ENCODE measurements at places on chromosomes 1 and 21.

GRCh38 chr1:23436520-23437354, 12.2 kb upstream of the TCEA3 start:
- no peak for DNase-seq

- DNase-seq, result no peak
These were observed 10.8 kb upstream of the PHACTR4 start for GRCh38 chr1:28358716-28359115.

DNA sequence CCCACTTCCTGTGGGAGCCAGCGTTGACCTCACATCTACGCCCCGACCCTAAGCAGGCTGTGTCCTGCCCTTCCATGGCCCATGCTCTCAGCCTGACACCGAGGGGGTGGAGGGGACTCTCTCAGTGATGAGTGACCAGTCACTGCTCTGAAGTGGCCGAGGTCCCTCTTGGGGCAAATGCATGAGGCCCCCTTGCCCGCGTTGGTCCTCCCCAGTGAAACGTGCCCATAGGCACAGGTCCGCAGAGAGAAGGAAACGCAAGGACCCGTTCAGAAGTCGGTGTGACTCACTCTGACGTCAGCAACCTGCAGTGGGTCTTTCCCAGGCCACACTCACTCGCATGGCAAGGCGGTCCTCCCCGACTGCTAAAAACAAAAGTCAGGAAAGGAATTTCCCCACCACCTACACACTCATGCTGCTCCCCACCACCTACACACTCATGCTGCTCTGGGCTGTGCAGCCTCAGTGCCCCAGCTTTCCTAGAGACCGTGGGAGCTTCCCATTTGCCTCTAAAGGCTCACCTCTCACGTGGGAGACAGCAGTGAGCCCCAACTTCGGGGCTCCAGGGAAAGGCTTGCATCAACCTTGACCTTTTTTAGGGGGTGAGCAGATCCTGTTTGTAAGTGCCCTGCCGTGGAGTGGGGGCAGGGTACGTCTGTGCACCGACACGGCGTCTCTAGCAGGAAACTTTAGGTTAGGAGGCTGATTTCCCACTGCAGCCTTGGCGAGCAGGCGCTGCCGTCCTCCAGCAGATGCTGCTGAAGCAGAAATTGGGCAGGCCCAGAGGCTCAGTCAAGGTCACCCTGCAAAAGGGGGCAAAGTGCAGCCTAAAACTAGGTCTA, 11.4 kb downstream of the UBASH3A start:
- no peak for DNase-seq

DNA sequence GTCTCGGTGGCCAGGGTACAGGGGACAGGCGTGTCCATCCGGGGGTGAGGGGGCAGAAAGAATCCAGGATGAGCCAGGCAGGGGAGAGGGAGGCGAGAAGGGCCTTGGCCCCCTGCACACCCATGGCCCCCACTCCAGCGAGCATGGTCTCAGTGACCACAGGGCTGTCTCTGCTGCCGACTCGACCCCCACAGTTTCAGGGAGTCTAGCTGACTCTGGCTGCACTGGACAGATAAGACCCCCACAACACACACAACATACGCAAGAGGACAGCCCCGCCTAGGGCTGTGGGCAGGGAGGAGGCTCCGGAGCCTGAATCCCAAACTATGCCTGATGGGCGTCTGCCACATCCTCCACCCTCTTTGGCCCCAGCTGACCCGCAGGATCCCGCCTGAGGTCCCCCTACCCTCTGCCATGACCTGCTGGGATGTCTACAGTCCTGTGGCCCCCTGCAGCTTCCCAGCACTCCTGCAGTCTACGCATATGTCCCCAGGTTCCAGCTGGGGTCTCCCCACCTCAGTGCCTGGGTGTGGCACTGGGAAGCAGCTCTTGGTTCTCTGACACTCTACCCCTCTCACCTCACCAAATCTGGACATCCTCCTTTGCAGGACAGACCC, 22.0 kb downstream of the WNT9A start:
- DNase-seq, result no peak

DNA sequence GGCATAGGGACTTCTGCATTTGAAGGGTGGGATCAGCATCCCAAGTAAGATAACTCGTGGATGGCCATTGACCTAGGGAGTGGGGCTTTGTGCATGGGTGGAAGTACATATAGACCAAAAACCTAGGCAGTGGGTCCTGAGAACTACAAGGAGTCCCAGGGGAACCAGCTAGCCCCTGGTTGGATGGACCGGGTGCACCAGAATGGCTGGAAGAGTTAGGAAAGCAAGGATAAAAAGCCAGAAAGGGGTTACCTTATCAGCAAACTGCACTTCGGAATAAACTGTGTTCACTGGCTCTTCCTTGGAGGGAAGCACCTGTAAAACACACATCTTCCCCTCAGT, 26.6 kb upstream of the SLAMF6 start:
- DNase-seq, result no peak

DNA sequence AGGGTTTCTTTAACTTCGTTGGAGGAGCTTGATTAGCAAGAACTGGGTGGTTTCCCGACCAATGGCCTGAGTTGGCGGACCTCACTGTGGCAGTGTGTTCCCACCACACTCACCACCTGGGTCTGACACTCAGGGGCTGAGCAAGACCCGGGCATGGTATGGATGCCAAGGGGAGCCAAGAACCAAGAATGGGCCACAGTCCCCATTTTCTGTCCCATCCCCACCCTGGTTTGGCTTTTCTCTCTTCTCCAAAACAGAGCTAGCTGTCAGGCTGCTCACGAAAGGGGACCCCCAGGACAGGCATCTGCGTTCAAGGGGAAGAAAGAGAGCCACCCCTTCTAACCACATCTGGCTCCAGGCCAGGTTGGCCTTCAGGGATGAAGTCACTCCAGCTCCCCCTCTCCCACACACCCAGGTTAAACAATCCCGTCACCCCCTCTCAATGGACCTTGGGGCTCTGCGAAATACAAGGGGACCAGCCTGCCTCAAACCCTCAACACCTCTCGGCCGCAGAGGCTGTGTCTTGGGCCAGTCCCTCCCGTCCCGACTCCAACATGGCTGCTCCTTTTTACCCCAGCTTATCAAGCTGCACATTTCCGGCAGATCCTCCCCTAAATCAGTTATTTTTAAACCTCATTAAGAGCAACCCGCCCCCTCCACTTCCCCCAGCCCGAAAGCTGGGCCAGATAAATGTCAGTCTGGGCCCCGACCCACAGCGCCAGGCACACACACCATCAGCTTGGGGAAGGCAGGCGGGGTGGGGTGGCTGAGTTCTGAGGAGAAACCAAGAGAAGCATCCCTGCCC, 3.4 kb downstream of the TAGLN2 start:
- no peak for DNase-seq

GRCh38 chr1:173190101-173190936, 16.8 kb downstream of the TNFSF4 start:
- no peak for DNase-seq

DNA sequence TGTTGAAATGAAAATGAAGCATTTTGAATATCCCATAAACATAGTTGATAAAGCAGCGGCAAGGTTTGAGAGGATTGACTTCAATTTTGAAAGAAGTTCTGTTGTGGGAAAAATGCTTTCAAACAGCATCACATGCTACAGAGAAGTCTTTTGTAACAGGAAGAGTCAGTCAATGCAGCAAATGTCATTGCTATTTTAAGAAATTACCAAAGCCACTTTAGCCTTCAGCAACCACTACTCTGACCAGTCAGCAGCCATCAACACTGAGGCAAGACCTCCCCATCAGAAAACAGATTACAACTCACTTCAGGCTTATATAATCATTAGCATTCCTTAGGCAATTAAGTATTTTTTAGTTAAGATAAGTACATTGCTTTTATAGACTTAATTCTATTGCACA, 33.8 kb upstream of the FCRL3 start:
- no peak for DNase-seq

DNA sequence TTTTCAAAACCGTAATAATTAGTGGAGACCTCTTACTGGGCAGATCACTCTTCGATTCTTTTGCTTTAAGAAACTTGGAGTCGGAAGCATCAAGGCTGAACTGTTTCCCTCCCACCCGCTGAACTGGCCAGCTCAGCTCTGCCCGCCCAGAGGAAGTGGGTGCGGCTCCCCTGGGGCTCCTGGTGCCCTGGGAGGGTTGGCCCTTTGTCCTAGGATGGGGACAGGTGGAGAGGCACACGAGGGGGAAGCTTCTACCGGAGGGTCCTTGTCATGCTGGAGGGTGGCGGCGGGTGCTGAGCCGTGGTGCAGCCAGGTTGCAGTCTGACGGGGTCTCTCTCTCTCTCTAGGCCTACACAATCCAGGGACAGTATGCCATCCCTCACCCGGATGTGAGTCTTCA, 64.3 kb upstream of the COL6A1 start:
- DNase-seq, result no peak

DNA sequence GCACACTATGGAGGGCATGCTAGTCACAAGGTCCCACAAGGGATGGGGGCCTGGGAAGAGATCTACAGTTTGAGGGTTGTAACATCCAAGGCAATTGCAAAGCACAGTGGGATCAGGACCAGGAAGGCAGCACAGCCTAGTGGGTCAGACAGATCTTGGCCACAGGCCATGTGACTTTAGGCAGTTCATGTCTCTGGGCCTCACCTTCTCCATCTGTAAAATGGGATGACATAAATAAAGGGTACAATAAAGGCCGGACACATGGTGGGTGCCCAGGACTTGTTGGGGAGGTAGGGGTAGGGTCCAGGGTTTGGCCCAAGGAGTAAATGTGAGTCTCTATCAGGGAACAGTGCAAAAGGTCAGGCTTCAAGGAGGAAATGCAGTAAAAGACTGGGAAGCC, 18.1 kb upstream of the IGSF21 start:
- no peak for DNase-seq

- DNase-seq, result no peak
These were observed 36.8 kb upstream of the RUNX3 start for GRCh38 chr1:24966724-24967346.

GRCh38 chr1:162003061-162003829, 20.4 kb downstream of the OLFML2B start:
- DNase-seq, result no peak

DNA sequence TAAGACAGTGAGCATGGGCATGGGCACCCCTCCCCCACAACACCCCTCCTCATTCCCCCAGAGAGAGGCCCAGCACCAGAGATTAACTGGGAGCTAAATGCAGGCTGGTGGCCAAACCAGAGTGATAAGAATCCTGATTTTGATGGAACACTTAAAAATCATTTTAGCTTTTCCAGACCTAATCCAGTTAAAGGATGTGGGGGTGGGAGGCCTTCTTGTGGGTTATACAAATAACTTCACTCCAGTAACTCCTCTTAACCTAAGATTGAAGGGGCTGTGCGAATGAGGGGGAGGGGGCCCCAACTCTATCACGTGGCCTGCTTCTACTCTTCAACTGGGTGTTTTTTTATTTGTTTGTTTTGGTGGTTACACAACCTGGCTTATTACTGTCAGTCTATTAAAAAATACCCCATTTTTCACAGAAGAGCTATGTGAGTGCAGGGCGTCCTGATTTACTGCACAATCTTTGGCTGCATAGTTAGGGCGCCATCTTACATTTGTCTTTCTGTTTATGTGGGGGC, 398.1 kb upstream of the LYPLAL1 start:
- DNase-seq, result no peak

DNA sequence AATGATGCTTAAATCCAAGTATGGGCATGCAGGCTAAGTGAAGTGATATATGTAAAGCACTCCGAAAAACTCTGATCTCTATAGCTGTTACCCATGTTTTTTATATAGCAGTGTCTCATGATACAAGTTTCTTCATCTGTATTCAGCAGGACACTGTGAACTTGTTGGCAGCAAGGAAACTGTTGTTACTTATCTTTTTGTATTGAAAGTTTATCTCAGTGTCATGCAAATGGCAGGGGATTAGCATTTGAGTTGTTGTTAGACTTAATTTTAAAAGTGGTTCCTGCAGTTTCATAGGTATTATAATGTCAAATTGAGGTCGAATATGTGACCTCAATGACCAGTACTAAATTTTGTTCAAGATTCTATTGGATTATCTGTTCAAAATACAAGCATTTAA, 47.9 kb downstream of the NCAM2 start:
- DNase-seq, result no peak

DNA sequence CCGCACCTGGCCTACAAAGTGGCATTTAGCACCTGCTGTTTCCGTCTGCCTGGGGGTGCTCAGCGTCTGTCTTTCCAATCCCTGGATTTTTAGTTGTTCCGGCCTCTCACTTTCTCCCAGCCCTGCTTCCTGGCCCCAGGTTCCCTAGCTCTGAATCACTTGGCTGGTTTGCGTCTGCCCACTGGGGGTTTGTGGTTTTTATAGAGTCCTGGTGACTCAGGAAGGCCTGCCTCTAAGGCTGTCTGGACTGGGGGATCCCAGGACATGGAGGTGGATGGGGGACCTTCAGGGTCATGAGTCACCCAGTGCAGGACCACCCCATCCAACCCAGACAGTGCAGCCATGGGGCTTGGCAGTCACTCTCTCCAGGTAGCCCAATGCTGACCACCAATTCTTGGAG, 53.5 kb downstream of the MRPL37 start:
- no peak for DNase-seq

DNA sequence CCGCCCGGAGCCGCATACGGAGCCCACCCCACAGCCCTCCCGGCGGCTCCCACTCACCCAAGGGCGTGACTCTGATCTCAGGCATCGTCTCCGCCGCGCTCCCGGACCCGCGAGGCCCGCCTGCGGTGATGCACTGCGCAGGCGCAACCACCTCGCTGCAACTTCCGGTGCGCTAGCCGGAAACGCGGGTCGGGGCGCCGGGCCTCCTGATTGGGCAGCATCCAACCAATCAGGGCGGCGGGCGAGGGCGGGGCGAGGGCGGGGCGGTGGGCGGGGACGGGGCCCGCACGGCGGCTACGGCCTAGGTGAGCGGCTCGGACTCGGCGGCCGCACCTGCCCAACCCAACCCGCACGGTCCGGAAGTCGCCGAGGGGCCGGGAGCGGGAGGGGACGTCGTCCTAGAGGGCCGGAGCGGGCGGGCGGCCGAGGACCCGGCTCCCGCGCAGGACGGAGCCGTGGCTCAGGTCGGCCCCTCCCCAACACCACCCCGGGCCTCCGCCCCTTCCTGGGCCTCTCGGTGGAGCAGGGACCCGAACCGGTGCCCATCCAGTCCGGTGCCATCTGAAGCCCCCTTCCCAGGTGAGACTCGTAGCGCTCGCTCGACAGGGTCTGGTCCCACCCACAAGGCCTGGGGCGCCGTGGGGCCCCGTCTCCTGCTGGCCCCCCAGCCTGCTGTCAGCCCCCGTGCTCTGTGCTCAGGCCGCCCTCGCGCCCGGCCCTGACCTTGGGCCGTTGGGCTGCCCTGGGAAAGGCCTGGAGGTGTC, at the start of the genes CPTP and INTS11:
CPTP (plus strand) TSS at position 279 of the 764 bp plus-strand sequence. CDS start 2,109 bp downstream, outside the sequence.
INTS11 (minus strand) TSS at position 137 of the 764 bp plus-strand sequence; CDS start at position 85, 52 bp downstream.
- no peak for DNase-seq

DNA sequence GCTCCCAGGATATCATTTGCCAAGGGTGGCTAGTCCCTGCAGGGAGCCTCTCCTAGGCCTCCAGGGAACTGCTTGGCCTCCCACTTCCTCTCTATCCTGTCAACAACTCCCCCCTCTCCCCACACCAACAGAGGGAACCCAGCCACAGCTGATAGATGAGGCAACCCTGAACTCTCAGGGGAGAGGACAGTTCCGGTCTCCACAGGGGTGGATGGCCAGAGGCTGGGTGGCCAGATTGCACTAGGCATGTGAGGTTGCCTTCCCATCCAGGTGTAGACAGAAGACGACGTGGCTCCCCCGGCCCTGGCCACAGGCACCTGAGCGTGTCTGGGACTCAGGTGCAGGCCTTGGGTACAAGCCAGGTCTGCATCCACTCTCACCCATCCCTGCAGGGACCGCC, 53.3 kb downstream of the TOR1AIP2 start:
- DNase-seq, result peak; percentile 32

- DNase-seq, result no peak
These were observed 304.4 kb upstream of the LYPLAL1 start for GRCh38 chr1:218869276-218869675.

All from vagina (tissue), 2 donors.